Activated CD8-positive, alpha-beta memory T cell treated with anti-CD3 and anti-CD28 coated beads for 48 hours (primary cell): ENCODE measurements at places on chromosomes 2 and 18.

- no peak for DNase-seq
Measured at GRCh38 chr2:33670392-33670937, 71.4 kb upstream of the FAM98A start.

GRCh38 chr2:219671279-219671678 lies 43.8 kb downstream of the SLC4A3 start:
- no peak for DNase-seq

- DNase-seq: no peak
Measured at GRCh38 chr2:20662308-20662937, 4.5 kb upstream of the GDF7 start.

DNA sequence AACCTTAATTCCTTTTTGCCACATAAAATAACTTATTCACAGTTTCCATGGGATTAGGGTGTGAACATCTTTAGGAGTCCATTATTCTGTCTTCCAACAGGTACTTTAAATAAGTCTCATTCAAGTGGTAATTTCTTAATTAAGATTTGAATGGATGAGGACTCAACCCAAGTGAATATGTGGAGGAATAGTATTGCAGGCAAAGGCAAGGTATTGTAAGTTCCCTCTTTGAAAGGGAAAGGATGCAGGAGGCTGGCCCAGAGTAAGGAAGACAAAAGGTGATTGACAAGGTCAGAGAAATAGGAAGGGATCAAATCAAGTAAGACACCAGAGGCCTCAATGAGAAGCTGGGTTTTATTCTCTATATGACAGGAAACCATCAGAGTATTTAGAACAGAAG lies 238.2 kb upstream of the RBMS1 start:
- DNase-seq: no peak

DNA sequence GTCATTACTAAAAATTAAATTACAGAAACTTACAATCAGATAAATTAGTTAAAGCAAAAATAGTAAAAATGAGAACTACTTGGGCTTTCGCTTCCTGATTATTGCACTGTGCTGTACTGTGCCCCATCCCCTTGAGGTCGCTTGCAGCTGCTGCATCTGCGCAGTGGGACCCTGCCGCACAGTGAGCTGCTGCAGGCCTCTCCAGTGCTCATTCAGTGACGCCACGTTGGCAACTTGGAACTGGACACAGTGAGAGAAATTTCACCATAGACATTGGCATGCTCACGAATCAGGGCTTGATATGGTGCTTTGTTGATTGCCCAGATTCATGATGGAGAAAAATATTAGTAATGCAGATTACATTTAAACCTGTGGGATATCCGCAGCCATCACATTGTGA lies 290.8 kb upstream of the MYT1L start:
- DNase-seq: no peak

DNA sequence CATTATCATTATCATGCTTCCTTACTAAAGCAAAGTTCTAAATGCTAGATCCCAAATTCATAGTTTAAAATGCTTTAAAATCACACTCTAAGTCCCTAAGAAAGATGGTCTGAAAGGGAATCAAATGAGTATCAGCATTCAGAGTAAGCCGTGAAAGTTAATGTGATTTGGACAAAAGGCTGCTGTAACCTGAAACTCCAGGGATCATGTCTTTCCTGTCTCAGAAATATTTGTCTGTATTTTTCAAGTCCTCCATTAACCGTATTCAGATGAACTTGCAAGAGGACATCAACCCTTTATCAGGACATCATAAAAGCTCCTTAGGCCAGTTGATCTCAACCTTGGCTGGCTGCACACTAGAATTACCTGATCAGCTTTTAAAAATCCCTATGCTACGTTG lies 324.3 kb upstream of the PKDCC start:
- no peak for DNase-seq
